Lung (tissue), 17 donors: ENCODE measurements at places on chromosomes 11 and 22. TPM values are rescaled to one million over a fixed set of nuclear protein-coding genes. Genes with fewer than 3 reads are reported as not detected.

ANGPTL5 gene
- total RNA-seq = not detected

CCDC117 gene
- total RNA-seq = 29.2 TPM

DNA sequence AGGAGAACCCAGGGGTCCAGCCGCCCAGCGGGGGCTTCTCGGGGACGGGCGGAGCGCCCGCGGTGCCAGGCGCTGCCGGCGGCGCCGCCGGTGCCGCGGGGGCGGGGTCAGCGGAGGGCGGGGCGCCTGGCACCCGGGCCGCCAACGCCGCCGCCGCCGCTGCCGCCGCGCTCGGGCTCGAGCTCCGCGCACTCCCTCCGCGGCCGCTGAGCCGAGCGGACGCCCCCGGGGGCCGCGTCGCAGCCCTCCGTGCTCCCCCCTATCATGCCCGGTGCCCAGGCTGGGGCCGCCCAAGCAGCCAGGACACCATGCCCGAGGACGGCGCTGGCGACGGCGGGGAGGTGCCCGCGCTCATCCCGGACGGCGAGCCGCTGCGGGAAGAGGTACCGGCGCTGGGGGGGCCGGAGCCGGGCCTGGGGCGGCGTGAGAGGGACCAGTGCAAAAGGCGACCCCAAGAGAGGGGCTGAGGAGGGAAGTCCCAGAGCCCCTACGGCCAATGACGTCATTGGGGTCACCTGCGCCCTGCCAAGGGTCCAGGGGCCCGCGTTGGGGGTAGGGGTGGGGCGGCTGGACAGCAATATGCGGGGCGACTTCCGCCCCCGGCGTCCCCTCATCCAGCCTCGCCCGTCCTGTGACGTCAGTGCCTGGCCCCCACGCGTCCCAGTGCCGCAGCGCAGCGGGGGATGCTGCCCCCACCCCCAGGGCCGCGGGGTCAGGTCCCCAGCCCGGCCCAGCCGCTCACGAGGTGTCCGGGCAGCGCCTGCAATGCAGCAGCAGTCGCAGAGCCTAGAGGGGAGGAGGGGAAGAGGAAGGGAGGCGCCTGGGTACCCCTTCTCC, at the start of gene TMEM151A:
Gene TMEM151A (plus strand): TSS at position 189 of the 837 bp plus-strand sequence. CDS start 120 bp downstream, at position 309.
- H3K36me3 ChIP-seq = no peaks in the 10 kb centered on the region
- peaks cover 12% of the 10 kb centered on the region for H3K4me1 ChIP-seq
- no peak for DNase-seq
- H3K27me3 ChIP-seq = peaks cover 25% of the 10 kb centered on the region

- H3K4me3 ChIP-seq = no peak overlapping the region
- DNase-seq = no peak
- H3K4me1 ChIP-seq = peaks cover 12% of the 10 kb centered on the region
- H3K27me3 ChIP-seq = no peaks in the 10 kb centered on the region
- peaks cover 2% of the 10 kb centered on the region for H3K36me3 ChIP-seq
- H3K27ac ChIP-seq = no peak overlapping the region
Measured at GRCh38 chr11:78248191-78248590, 59.5 kb downstream of the USP35 start.

- no peak overlapping the region for H3K4me3 ChIP-seq
- no peaks in the 10 kb centered on the region for H3K4me1 ChIP-seq
- DNase-seq = no peak
- H3K36me3 ChIP-seq = no peaks in the 10 kb centered on the region
Measured at GRCh38 chr11:78289552-78290292, 101.0 kb downstream of the USP35 start.

- no peak overlapping the region for H3K27ac ChIP-seq
- no peak for DNase-seq
- no peaks in the 10 kb centered on the region for H3K27me3 ChIP-seq
Measured at GRCh38 chr11:24679821-24680351, 183.0 kb downstream of the LUZP2 start.

- H3K27ac ChIP-seq = no peak overlapping the region
- no peaks in the 10 kb centered on the region for H3K4me1 ChIP-seq
- H3K4me3 ChIP-seq = no peak overlapping the region
Measured at GRCh38 chr11:29208117-29208516, 808.7 kb downstream of the KCNA4 start.

- no peak overlapping the region for H3K27ac ChIP-seq
- H3K4me1 ChIP-seq = peaks cover 16% of the 10 kb centered on the region
- no peaks in the 10 kb centered on the region for H3K27me3 ChIP-seq
- H3K36me3 ChIP-seq = no peaks in the 10 kb centered on the region
- DNase-seq = peak; percentile 86
Measured at GRCh38 chr11:10387206-10388083, 67.6 kb upstream of the AMPD3 start.

MAPK11 gene
- total RNA-seq = 8.3 TPM

DNA sequence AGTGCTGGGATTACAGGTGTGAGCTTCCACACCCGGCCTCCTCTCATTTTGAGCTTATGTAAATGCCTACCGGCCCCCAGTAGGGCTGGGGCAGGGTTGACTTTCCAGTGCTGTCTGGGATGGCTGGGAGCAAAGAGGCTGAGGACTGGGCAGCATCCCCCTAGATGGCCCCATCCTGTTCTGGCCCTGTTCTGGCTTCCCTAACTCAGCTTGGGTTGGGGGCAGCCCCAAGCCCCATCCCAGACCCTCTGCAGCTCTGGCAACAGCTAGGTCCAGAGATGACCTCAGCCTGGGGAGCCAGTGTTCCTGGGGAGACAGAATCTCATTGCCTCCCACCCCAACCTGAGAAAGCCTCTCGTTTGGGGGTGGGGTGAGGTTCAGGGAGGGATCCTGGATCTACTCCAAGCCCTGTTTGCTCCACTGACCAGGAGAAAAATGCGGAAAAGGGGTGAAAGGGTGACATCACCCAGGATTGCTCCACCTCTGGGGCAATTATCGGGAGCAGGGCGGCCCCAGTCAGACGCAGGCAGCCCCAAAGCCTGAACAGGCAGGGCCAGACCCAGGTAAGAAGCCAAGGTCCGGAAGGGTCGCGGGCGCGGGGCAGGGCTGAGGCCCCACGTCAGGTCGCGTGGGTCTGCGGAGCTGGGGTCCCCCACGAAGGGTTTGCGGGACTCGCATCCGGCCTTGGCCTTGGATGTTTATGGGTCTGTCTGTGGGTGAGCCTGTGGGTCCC, at the start of gene PNPLA2:
Gene PNPLA2 (plus strand): TSS at position 519 of the 733 bp plus-strand sequence. CDS start 805 bp downstream, outside the sequence.
- peaks cover 4% of the 10 kb centered on the region for H3K4me1 ChIP-seq
- peak within 1 kb of the TSS; percentile 95 for H3K27ac ChIP-seq
- H3K27me3 ChIP-seq = no peaks in the 10 kb centered on the region
- no peak for DNase-seq
- no peaks in the 10 kb centered on the region for H3K36me3 ChIP-seq
- H3K4me3 ChIP-seq = peak within 1 kb of the TSS; percentile 85

JRKL gene
- 20.2 TPM for total RNA-seq

TMEM121B gene
- total RNA-seq = 0.46 TPM

GRCh38 chr11:19597206-19597605, 115.4 kb upstream of the NAV2 start:
- H3K4me1 ChIP-seq = peaks cover 7% of the 10 kb centered on the region
- H3K27ac ChIP-seq = no peak overlapping the region
- DNase-seq = no peak
- no peaks in the 10 kb centered on the region for H3K27me3 ChIP-seq
- no peak overlapping the region for H3K4me3 ChIP-seq

- H3K4me1 ChIP-seq = no peaks in the 10 kb centered on the region
- H3K36me3 ChIP-seq = no peaks in the 10 kb centered on the region
- H3K4me3 ChIP-seq = no peak overlapping the region
- peak overlapping the region; percentile 96 for H3K27ac ChIP-seq
- DNase-seq = peak; percentile 46
- H3K27me3 ChIP-seq = no peaks in the 10 kb centered on the region
Measured at GRCh38 chr11:124801014-124801413, 808 bp upstream of the MSANTD2 start.

- H3K4me1 ChIP-seq = no peaks in the 10 kb centered on the region
- DNase-seq = no peak
- H3K27me3 ChIP-seq = no peaks in the 10 kb centered on the region
Measured at GRCh38 chr11:20474176-20474881, 86.8 kb downstream of the PRMT3 start.

- H3K4me1 ChIP-seq = no peaks in the 10 kb centered on the region
- H3K4me3 ChIP-seq = no peak overlapping the region
- no peaks in the 10 kb centered on the region for H3K36me3 ChIP-seq
- no peak for DNase-seq
Measured at GRCh38 chr11:26793487-26793886, 71.6 kb upstream of the SLC5A12 start.

GRCh38 chr11:62013537-62014476, 46.4 kb upstream of the FTH1 start:
- H3K4me3 ChIP-seq = no peak overlapping the region
- no peaks in the 10 kb centered on the region for H3K36me3 ChIP-seq
- no peaks in the 10 kb centered on the region for H3K4me1 ChIP-seq
- no peaks in the 10 kb centered on the region for H3K27me3 ChIP-seq

SPATA19 gene
- total RNA-seq = not detected

GRCh38 chr11:105577641-105578040, 32.2 kb upstream of the GRIA4 start:
- H3K27ac ChIP-seq = no peak overlapping the region
- no peak overlapping the region for H3K4me3 ChIP-seq
- no peaks in the 10 kb centered on the region for H3K4me1 ChIP-seq
- H3K36me3 ChIP-seq = no peaks in the 10 kb centered on the region
- no peaks in the 10 kb centered on the region for H3K27me3 ChIP-seq

DNA sequence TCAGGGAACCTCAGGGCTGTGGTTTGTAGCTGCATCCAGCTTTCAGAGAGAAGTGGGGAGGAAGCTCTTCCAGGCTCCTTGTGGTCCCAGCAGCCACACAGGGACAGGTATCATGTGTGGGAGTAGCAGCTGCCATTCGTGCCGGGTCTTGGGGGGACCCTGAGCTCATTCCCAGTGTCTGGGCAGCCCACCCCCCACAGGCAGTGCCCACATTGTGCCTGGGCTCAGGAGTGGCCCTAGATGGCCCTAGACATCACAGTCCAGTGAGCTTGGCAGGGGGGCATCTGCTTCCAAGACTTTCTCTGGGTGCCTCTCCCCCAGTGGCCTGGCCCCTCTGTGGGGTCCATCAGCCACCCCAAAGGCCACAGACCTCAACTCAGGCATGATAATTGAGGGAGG, 619.7 kb downstream of the BRD1 start:
- H3K27me3 ChIP-seq = no peaks in the 10 kb centered on the region
- no peak overlapping the region for H3K27ac ChIP-seq
- DNase-seq = no peak
- no peak overlapping the region for H3K4me3 ChIP-seq
- no peaks in the 10 kb centered on the region for H3K4me1 ChIP-seq
- H3K36me3 ChIP-seq = no peaks in the 10 kb centered on the region
